ENCODE measurements at places on chromosomes 3 and 15. TPM values are rescaled to one million over a fixed set of nuclear protein-coding genes. Genes with fewer than 3 reads are reported as not detected.

The CCDC54 gene
- not detected for total RNA-seq

DNA sequence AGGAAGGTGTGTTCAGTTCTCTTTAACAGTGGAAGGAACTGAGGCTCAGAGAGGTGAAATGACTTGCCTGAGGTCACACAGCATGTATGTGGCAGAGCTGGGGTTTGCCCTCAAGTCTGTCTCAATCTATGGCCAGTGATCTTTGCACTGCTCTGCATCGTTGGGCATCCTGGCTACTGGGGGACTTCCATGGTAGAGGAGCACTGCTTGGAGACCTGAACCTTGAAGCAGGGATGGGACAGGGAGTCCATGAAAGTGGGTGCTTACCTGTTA is 2.0 kb downstream of the CORO2B start:
- DNase-seq = no peak

The CYP8B1 gene
- total RNA-seq = not detected

DNA sequence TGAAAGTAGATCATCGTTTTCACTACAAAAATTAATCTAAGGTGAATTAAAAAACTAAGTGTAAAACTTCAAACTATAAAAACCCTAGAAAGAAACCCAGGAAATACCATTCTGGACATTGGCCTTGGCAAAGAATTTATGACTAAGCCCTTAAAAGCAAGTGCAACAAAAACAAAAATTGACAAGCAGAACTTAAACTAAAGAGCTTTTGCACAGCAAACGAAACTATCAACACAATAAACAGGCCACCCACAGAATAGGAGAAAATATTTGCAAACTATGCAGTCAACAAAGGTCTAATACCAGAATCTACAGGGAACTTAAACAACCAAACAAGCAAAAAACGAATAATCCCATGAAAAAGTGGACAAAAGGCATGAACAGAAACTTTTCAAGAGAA is 302.0 kb downstream of the CHST2 start:
- DNase-seq = no peak

DNA sequence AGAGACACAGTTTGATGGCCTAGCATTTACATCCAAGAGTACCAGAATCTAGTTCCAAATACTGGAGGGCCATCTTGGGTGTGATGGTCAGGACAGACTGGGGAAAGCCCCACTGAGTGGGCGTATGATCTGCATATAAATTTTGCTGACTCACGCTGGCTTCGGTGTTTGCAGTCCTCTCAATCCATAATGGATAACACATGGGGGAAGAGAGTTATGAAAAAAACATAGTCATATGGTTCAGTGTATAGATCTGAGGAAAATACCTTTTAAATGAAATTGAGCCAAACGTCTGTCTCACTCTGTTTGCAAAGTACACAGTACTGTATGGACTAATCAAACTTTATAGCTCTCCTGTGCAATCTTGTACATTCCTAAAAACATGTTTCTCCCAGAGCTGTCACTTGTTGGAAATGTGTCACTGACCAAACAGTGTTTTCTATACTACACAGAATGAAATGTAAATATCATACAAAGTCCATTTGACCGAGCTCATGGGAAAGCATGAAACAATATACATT is 125.3 kb upstream of the THBS1 start:
- no peak for DNase-seq

DNA sequence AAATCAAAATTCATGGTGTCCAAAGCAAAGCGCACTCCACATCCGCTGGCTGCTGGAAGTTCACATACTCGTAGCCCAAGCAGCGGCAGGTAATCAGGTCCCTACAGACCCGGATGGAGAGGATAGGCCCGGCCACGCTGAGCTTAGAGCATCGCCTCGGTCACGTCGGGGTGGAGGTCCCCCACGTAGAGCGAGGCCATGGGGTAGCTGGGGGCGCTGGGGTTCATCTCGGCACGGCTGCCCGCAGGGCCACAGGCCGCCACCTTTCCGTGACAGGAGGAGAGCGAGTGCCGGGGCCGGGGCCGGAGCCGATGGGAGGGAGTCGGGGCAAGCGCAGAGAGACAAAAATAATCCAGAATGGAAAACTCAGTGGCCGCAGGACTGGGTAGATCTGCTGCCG is 16.1 kb upstream of the STRIT1 start:
- DNase-seq = no peak

GRCh38 chr3:161349529-161350312 is 21.6 kb downstream of the SPTSSB start:
- DNase-seq = no peak

DNA sequence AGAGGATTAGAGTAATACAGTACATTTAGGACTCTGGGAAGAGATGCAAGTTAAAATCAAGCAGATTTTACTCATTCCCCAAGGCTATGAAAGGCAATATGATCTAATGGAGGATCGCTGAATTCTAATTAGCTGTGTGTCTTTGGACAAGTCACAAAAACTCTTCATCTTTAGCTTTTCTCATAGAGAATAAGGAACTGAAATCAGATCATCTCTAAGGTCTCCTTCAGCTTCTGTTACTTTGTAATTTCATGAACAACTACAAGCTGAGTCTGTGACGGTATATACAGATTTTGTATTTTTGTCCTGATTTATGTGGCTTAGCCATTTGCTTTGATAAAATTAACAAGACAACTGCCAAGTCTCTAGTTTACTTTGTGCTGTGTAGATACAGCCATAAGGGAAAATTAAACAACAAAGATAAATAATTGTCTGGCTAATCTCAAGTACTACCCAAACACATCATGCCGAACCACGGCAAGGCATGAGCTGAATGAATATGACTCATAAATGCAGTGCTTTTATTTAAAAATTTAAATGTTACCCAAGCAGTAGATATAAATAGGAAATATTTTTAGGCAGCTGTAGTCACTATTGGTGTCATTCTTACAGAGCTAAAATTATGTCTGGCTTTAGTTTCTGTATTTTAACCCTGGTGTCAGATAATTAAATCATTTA is 81.5 kb downstream of the GAP43 start:
- no peak for DNase-seq

The LIPH gene
- total RNA-seq = 5.3 TPM

DNA sequence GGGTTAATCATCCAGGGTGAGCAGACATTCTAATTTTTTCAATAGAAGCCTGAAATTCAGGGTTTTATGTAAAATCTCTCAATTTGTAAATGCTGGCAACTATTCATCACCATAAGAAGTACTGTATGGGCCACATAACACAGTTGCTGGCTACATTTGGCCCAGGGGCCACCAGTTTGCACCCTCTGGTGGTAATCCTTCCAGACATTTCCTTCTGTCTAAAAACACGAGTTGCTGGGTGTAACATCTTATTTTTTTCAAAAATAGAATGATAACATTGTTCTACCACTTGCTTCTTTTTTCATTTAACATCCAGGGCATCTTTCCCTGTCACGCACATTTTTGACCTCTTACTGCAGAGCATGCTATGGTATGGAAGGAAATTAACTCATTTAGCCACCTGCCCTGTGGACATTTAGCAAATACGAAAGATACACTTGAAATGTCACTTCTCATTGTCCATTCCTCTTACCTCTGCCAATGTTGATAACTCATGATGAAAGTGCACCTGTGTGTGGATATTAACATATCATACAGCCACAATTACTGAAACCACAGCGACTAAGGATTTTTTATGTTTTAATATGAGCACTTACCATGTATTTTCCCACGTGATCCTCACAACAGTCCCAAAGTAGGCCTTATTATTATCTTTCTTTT is 117.5 kb upstream of the ARHGEF3 start:
- DNase-seq = no peak

GRCh38 chr3:97817965-97818364 is 3.8 kb upstream of the CRYBG3 start:
- DNase-seq = no peak

The PPP2R3A gene
- total RNA-seq = 8.6 TPM

- DNase-seq = no peak
Observed at GRCh38 chr15:86001200-86001599, 78.5 kb upstream of the AGBL1 start.

GRCh38 chr15:82651708-82652107 is 4.5 kb upstream of the CPEB1 start:
- DNase-seq = no peak

DNA sequence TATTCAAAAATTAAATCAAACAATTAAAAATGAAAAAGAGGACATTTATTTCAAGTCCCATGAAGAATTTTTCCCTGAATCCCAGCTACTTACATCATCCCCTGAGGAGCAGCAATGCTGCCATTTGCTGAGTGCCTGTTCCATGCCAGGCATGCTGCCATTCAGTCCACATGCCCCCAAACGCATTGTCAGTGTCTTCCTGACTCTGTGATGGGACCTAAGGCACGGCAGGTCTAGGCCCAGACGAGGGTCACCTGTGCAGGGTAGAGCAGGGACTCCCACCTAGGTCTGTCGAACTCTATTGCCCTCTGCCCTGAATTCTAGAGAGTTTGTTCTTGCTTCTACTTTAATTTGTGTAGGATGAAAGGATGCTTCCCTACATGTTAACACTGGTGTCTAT is 7.0 kb downstream of the PSTPIP1 start:
- no peak for DNase-seq
